ENCODE measurements at places on chromosomes 7 and 10.
A peak's percentile ranks its signal among the peaks of the same experiment; 100 is the strongest.

GRCh38 chr7:92613214-92613613, 23.0 kb upstream of the FAM133B start:
- peaks cover 2% of the 10 kb centered on the region for H3K36me3 ChIP-seq
- no peak overlapping the region for H3K4me3 ChIP-seq
- H3K27me3 ChIP-seq = no peaks in the 10 kb centered on the region

DNA sequence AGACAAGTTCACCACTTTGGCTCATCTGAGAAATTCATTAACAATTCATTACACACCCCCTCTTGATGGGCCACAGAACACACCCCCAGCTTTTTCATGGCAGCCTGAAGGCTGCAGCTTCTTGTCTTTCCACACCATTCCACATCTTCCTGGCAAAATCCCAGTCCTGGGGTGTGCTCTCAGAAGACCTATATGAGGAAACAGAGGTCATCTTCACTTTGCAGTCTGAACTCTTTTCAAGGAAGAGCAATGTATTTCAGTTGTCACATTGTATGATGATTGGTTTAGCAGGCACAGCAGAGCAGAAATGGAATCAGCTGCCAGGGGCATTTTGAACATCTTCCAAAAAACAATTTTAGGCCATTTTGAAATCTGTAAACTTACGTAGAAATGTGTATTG, 7.8 kb upstream of the LRRC27 start:
- no peak overlapping the region for H3K4me3 ChIP-seq
- DNase-seq = no peak
- peaks cover 10% of the 10 kb centered on the region for H3K4me1 ChIP-seq
- H3K36me3 ChIP-seq = no peaks in the 10 kb centered on the region

DNA sequence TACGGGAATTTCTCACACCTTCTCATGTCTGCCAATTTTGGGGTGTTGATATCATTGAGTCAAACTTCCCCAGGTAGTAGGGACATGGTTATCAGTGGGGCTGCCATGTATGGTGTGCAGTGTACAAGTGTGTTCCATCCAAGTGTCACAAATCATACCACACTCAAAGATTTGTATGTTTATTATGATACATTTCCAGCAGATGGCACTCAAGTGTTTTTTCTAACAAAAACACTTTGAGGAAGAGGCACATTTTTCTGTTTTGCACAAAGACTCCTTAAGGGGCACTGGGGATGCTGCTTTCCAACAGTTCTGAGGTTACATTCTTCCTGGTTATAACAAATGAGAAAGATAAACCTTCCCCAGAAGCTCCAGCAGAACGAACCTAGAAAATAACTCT, 414.5 kb downstream of the REEP3 start:
- H3K4me1 ChIP-seq = no peaks in the 10 kb centered on the region
- DNase-seq = peak; percentile 24
- no peak overlapping the region for H3K4me3 ChIP-seq
- no peak overlapping the region for H3K27ac ChIP-seq

DNA sequence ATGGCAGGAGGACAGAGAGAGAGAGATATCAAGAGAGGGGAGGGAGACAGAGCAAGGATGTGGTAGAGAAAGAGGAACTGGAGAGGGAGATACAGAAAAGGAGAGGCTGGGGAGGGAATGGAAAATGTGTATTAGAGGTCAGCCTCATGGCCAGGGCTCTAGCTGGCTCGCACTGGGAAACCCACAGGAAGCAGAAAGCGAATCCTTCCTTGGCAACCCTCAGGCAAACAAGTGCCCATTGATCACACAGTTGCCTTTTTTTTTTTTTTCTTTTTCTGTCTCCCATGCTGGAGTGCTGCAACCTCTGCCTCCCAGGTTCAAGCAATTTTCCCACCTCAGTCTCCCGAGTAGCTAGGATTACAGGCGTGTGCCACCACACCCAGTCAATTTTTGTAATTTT, 391.2 kb downstream of the TYW1 start:
- H3K4me3 ChIP-seq = no peak overlapping the region
- DNase-seq = no peak
- no peaks in the 10 kb centered on the region for H3K4me1 ChIP-seq
- no peak overlapping the region for H3K27ac ChIP-seq
- H3K36me3 ChIP-seq = no peaks in the 10 kb centered on the region

- H3K4me1 ChIP-seq = no peaks in the 10 kb centered on the region
- H3K36me3 ChIP-seq = no peaks in the 10 kb centered on the region
- DNase-seq = no peak
- H3K27ac ChIP-seq = no peak overlapping the region
- H3K27me3 ChIP-seq = no peaks in the 10 kb centered on the region
Observed at GRCh38 chr7:122485856-122486255, 181.3 kb upstream of the FEZF1 start.

Data from Caco-2 (cell line).